ENCODE measurements at places on chromosomes 7 and 10.
A peak's percentile ranks its signal among the peaks of the same experiment; 100 is the strongest.

DNA sequence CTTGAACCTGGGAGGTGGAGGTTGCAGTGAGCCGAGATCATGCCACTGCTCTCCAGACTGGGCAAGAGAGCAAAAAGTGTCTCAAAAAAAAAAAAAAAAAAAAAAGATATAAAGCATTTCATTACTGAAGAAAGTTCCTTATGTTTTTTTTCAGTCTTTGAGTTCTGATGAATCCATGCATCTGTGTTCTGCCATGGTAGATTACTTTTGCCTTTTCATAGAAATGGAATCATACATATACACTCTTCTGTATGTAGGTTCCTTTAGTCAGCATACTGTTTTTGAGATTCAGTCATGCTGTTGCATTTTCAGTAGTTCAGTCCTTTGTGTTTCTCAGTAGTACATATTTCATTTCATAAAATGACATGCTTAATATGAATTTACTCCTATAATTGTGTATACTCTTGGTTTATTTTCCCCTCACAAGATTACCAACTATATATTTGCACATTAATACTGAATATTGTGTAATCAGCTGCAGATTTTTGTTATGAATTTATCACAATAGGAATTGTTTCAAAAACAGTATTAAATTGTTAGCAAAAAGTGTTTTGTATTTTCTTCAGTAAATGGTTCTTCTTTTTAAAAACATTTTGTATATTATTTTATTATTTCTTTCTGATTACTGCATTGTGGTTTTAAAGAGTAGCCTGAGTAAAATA is 2.8 kb upstream of the ZNF777 start:
- no peak for DNase-seq

- DNase-seq: no peak
These were observed 58.7 kb downstream of the ZRANB1 start for GRCh38 chr10:125000366-125001312.

DNA sequence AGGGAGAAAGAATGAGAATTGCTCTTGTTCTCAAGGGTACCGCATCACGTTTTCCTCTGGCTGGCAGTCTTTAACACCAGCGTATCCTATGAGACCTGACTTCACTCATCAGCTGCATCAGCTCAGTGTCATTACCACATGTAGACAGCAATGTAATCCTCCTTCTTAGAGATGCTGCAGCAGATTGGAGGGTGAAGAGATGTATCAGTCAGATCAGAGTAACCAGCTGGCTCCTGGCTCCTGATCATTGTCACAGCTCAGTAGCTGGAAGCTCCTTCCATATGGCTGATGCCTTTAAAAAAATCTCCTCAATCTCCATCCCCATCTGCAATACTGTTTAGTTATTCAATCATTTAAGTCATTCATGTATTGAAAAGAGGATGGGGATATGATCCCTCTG is 39.7 kb upstream of the EPHB6 start:
- DNase-seq: no peak

DNA sequence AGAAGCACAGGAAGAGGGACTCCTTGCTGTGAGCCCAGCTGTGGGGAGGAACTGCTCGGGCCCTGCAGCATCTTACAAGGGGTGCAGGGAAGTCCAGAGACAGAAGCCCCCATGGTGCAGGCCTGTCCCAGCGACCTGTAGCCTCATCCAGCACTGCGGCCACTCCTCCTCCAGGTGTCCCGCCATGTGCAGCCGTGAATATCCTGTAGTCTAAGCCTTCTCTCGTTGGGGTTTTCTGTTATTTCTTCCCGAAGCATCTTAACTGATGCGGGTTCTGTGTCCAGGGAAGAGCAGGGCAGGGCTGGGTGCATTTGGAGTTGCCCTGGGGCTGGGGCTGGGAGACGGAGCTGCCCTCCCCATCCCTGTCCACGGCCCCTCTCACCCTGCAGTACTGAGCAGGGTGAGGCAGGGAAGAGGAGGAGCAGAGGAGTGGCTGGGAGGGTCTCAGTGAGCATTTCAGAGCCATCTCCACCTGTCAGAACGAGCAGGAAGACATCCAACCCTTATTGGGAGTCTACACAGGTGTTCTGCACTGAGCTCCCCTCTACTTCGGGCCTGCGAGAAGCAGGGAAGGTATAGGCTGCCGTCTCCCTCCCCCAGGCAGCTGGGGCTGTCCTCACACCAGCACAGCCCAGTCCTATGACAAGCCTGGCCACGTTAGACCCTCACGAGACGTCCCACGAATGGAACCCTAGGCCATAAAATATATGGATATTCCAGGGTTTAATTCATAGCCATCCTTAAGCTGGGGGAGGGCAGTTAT is 494.5 kb downstream of the DNAJB6 start:
- no peak for DNase-seq

DNA sequence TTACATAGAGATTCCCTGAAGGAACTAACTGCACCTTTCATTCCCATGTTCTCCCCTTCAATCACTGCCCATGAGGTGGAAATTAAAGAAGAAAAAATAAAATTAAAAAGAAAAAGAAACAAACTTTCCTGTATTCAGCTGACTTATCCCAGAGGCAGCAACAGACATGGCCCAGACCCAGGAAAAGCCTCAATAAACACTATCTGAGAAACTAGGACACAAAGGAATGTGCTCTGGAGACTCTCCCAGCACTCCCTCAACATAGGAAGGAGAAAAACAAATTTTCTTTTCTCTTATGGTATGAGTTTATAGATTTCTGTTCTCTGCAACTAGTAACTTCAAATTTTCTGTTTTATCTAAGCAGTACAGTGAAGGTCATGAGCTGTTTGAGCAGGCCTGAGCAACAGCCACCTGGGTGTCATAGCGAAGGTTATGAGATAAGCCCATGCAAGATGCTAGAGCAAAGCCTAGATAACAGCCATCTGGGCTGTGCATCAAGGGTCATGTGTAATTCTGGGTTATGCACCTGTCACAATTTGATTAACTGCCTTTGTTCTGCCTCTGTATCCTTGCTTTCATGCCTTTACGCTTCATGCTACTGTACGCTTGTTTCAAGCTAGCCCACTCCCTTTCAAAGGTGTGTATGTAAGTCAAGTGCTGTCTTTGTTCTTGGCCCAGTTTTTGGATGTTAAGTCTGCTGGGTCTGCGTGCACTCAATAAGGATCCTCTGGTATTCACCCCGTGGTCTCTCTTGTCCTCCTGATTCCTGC is 11.0 kb upstream of the OR6B1 start:
- DNase-seq: no peak

GRCh38 chr7:113199841-113200240 is 81.5 kb upstream of the SMIM30 start:
- no peak for DNase-seq

GRCh38 chr7:44306606-44307005 is 18.8 kb downstream of the CAMK2B start:
- no peak for DNase-seq

DNA sequence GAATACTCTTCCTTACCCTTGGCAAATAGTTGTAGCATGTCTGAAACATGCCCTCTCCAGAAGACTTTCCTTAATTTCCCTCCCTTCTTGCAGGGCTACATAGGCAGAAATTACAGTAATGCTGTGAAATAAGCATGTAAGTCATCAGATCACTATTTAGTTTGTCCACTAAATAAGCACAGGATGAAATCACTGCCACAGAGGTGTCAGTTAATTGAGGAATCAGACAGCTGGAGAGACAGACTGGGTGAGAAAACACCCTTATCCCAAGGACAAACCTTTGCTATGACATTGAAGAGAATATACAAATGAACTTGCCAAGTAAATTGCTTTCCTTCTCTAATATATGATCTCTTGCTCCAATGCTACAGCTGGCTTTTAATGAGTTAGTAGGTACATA is 129.3 kb downstream of the CHRM2 start:
- no peak for DNase-seq

- DNase-seq: no peak
These were observed 96.5 kb downstream of the CAMK1D start for GRCh38 chr10:12445701-12446334.

- DNase-seq: no peak
These were observed 486.3 kb downstream of the GALNT17 start for GRCh38 chr7:71618278-71618677.

DNA sequence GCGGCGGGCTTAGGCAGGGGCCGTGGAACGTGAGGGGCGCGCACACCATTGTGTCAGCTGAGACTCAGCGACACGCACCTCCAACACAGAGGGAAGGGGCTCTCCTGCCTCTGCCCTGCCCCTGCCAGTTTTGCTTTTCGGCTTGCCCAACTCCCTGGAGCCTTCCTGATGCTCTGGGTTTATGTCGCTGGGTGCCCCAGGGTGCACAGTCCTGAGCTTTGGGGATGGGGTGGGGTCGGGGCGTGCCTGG is 13.3 kb downstream of the TMEM120A start:
- DNase-seq: no peak

GRCh38 chr10:114925587-114926586 is 12.1 kb upstream of the TRUB1 start:
- no peak for DNase-seq

GRCh38 chr10:14815681-14816080 is 22.2 kb downstream of the CDNF start:
- DNase-seq: no peak

DNA sequence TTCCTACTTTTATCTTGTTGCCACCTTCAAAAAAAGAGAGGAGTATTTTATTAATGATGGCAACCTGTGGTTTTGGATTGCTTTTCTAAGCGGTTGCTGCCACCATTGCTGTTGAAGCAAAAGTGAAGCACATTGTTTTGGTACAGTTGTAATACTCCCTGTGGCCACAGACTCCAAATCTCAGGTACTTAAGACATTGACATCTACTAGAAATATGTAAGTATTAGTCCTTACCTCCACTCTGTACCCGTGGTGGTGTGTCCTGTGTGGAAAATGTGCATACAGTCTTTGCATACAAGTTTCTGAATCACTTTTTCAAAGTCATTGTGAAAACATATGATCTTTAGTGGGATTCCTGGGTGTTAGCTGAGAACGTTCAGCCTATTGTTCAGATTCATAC is 85.7 kb downstream of the ANLN start:
- no peak for DNase-seq

- no peak for DNase-seq
These were observed 94.5 kb downstream of the INPP5A start for GRCh38 chr10:132632091-132632561.

DNA sequence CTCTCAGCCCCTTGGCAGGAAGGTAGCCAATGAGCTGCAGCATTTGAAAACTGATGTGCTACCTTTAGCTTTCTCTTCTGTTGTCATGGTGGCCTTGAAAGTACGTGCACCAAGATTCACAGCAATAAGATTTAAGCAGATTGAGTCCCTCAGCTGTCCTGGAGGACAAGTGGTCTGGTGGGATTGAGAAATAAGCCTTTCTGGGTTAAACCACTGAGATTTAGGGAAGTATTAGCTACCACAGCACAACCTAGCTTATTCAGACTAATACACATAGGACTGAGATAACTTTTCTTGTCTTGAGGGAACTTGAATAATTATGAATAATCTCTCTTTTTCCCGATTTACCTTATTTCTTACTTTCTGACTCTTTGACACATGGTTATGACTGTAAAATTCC is 324.0 kb downstream of the PTEN start:
- no peak for DNase-seq

DNA sequence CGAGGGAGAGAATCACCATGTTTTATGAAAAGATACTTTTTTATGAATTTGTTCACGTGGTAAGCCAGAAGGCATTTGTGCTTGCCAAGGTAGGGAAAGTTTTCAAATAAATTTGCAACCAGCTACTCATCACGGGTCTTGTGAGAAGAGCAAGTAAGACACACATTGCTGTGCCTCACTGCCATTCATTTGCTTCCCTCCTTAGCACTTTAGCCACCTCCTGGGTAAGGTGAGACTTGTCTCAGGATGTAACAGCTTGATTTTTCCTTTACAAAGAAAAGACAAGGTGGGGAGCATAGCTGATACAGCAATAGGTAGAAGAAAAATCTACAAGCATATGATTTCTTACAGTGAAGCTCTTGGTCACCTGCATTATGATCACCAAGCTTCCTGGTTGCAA is 342.4 kb upstream of the GRM3 start:
- DNase-seq: no peak

GRCh38 chr7:157496416-157497275 is 159.8 kb downstream of the DNAJB6 start:
- no peak for DNase-seq

DNA sequence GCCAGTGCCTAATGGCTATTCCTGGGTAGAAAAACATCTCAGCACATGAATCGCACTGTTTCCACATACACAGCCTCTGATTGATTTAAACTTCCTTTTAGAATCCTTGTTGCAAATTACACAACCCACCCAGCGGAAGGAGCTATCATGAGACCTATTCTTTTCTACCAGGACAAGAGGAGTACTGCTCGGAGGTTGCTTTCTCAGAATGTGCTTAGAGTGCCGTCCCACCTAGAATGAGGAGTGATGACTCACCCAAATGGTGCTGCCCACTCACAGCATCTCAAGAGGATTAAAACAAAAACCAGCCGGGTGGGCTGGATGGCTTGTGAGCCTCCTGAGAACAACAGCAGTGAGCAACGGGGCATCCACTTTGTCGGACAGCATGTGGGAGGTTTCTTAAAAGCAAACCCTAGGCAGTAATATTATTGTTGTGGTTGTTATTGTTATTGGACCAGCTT is 128.9 kb downstream of the DGKI start:
- DNase-seq: peak; percentile 68

GRCh38 chr7:121107923-121108498 is 119.5 kb downstream of the CPED1 start:
- peak; percentile 76 for DNase-seq

- DNase-seq: no peak
These were observed 88.9 kb downstream of the SCRN1 start for GRCh38 chr7:29900745-29901144.

DNA sequence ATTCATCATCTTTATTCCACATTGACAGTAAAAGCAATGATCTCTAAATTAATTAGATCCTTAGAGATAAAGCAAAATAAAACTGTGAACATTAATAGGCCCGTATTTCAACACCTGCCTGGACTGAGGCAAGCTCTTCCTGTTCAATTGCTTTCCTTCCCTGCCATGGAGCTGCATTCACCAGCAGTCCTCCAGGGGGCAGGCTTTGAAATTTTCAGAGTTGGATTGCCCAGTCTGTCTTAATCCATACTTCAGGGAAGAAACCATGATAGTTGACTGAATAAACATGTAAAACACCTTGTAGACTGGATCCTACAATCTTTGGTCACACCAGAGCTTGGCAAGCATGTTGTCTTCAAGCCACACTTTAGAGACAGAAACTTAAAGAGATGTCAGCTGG is 936.6 kb downstream of the NRG3 start:
- DNase-seq: no peak

- no peak for DNase-seq
These were observed 1.4 kb downstream of the ZNF282 start for GRCh38 chr7:149196705-149197171.

DNA sequence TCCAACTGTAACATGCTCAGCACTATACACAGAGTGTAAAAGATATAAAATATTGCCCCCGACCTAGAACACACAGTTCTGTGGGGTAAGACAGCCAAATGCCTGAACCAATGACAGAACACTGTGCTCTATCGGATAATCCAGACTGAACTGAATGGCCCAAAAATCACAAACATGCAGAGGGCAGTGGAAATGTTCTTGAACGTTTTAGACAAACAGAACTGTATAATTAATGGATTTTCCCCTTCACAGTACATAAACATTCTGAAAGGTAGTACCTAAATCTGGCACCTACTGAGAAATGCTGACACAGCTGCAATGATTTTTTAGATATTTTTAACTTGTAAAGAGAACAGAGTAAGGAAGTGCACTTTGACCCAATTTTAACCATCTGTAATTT is 33.4 kb downstream of the PARD3 start:
- no peak for DNase-seq

Data from NCI-H2227 treated with DMSO at 0.1 percent for 48 hours (cell line).